Stimulated activated CD8-positive, alpha-beta memory T cell treated with anti-CD3 and anti-CD28 coated beads, Interleukin-7, amount 100 ng/mL, for 24 hours (primary cell): ENCODE measurements at places on chromosomes 1 and 21.

DNA sequence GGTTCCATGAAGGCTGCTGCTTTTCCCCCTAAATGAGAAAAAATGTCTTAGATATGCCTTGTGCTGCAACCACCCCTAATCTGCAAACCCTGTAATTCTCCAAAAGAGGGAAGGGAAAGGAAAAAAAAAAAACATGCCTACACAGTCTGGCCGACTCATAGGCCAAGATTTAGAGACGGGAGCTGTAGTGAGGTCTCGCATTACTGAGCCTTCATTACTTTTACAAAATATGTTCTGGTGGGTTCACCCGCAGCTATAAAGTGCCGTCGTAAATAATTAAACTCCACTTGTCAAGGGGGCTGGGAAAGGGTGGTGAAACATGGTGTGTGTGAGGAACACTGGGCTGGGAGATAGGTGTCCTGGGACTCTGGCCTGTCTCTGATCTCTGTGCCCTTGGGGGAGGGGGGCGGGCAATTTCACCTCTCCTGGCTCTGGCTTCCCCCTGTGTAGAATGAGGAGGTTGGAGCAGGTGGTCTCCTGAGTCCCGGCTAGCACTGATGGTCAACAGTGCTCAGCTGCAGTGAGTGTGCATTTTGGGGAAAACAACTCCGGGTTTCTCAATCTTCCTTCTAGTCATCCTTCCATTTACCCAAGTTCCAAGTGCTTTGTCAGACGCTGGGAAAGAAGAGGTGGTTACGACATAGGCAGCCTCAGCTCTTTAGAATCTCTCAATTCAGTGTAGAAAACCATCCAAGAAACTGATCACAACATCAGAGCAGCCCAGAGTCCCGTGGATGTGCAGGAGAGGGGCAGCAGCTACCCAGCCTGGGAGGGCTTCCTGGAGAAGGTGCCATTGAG lies 82.3 kb downstream of the ACTL8 start:
- DNase-seq, result no peak

DNA sequence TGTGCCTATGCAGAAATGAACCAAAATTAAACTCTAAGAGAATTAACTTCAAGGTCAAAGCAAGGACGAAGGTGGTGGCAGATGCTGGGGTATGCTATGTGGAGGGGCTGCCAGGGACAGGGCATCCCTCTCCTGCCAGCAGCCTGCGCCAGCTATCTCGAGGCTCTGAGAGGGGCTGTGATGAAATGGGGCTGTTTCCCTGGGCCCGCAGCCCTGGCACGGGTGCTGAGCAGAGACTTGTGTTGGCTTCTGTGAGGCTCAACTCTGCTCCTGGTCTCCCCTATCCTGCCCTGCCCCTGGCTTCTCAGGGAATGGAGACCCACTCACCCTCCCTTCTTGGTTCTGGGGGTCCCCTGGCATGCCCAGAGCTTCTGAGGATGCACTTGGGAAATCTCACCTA lies 41.9 kb upstream of the TIAM1 start:
- no peak for DNase-seq

- no peak for DNase-seq
Observed at GRCh38 chr1:162905174-162906158, 44.5 kb upstream of the CCDC190 start.

DNA sequence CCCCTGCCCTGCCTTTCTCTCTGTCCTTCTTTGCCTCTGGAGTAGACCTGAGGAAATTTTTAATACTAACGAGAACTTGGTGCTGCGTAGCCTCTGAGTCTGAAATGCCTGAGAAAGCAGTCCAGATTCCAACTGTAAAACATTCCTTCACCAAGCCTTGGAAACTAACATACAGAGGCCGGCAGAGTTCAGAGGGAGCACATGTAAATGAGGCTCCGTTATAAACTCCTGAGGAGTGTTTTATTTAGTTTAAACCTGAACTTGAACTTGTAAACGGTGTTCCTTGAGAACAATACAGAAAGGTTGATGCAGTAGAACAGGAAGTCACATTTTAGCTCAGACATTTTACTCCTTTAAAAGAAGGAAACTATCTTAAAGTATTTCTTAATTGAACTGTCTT lies 280.7 kb downstream of the TM2D1 start:
- no peak for DNase-seq

DNA sequence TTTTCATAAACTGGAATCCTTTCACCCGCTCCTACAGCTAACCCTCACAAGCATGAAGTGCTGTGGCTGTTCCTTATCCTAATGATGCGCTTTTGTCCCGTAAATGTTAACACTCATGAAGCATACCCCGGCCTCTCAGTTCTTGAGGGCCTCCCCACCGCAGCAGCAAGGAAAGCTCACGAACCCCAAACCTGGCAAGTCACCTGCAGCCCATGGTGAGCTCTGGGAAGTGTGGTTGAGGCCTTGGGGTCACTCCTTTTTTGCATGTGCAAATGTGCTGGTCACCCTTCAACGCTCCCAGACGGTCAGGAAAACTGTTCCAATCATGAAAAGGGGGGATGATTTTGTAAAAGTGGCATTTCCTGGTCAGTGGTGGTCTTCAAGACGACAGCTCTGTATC lies 124.6 kb downstream of the PRDM2 start:
- no peak for DNase-seq

DNA sequence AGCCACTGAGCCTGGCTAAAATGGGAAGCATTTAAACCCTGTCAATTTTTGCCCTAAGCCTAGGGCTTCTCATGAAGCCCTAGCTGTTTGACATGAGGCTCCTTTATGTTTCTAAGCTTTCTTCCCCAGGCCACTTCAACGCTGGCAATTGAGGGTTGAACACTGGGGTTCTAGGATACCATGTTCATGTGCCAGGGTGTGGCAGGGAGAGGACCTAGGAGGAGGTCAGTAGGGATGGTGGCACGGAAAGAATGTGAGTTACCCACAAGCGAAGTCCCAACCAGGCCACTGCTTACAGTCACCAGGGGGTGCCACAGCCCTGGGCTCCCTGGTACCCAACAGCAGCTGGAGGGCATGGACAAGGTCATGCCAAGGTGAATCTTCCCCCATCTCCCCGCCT lies 90.8 kb upstream of the AJAP1 start:
- no peak for DNase-seq

DNA sequence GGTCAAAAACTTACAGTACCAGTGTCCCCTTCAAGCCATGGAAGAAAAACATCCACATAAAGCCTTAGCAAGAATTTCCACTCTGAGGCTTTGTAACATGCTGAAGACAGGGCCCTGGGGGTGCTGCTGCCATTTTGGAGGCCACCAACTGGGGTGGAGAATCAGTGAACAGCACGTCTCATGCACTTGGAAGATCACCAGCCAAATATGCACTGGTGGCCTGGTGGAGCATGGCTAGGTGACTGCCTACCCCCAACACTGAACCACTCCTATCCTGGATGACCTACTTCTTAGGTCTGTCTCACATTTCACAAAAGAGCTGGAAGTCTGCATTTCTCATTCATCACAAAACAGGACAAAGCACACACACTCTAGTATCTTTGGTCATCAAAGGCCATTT lies 126.4 kb downstream of the COL24A1 start:
- no peak for DNase-seq

DNA sequence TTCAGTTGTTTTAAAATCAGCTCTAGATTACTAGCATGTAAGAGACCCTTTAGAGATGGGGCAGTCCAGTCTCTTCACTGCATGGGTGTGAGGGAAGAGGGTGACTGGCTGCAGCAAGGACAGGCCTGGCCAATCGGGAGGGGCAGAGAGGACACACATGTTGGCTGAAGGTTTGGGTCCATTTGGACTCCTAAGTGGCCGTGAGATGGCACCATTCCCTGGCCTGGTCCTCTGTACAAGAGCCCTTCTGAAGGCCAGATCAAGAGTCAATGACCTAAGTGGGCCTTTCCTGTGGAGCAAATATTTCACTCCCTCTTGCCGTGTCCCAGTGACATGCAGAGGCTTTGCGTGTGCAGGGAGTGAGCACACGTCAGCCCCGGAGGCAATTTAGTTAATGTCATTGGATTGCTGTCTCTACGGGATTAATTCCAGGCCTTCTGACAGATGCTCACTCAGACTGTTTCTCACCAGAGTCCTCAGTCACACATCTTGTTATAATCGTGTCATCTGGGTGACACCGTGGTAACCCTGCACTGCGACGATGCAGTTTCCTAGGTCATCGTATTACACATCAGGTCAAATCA lies 613.0 kb downstream of the NPHP4 start:
- no peak for DNase-seq

GRCh38 chr1:167669209-167670124 lies 39.4 kb downstream of the RCSD1 start:
- DNase-seq, result no peak

DNA sequence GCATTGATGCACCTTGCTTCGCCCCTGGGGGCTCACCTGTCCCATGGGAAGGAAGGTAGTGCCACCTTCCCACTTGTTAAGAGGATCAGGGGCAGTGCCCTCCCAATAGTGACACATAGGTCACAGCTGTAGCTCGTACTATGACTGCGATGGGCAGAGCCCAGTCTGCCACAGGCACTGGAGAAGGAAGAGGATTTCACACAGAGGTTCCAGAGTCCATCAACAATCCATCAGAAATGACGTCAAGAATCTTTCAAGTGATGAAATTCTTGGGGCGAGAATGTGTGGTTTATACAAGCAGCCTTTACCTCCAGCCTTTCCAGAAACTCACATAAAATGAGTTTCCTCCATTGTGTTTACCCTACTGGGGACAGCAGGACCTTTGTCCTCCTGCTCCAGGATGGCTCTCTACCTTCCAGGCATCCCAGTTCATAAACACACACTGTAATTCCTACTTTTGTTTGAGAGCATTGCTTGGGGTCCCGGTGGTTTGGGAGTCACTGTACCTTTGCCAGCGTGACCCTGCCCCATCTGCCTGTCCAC lies 260.6 kb upstream of the VAMP3 start:
- DNase-seq, result no peak

GRCh38 chr1:7940745-7941436 lies at the start of gene TNFRSF9:
Gene TNFRSF9 (minus strand): TSS chr1:7940839. CDS start chr1:7939994, 845 bp downstream.
- DNase-seq, result peak; percentile 75

DNA sequence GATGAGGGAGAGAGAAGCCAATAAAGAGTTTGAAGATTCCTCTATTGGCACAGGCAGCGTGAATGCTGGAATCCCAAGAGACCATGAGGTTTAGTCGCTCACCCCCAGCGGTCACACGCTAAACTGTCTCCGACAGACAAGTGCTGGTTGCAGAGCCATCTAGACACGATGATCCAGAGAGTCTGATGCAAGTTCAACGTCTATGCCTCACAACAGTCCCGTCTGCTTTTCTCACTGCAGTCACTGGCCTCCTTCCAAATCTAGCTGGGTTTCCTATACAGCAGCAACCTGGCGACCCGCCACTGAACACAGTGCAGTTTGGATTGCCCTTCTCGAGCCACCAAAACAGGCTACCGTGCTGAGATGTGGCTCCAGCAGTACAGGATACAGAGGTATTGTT lies 98.6 kb upstream of the KRTAP19-8 start:
- no peak for DNase-seq
